ENCODE measurements at places on chromosomes 12 and 14.

GRCh38 chr14:87908550-87908949 is 84.4 kb downstream of the GALC start:
- DNase-seq = no peak

DNA sequence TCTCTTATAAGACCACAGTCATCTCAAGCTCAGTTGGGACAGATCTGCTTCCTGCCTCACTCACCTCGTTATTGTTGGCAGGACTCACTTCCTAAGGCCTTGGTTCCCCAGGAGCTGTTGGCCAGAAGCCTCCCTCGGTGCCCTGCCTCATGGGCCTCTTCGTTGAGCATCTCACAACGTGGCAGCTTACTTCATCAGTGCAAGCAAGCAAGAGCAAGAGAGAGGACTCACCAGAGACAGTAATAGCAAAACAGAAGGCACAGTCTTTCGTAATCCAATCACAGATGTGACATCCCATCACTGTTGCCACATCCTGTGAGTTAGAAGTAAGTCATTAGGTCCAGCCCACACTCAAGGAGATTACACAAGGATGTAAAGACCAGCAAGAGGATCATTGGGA is 5.1 kb upstream of the NUMB start:
- DNase-seq = no peak

- no peak for DNase-seq
Observed at GRCh38 chr14:54446161-54446693, 5.1 kb upstream of the CNIH1 start.

GRCh38 chr12:116331876-116332275 is 54.4 kb upstream of the MED13L start:
- DNase-seq = no peak

GRCh38 chr12:26809611-26810285 is 23.2 kb downstream of the ITPR2 start:
- DNase-seq = no peak

- no peak for DNase-seq
Observed at GRCh38 chr14:50835280-50835679, 4.3 kb upstream of the NIN start.

Data from stimulated activated CD4-positive, alpha-beta T cell treated with anti-CD3 and anti-CD28 coated beads, Interleukin-4, amount 100 ng/mL, for 4 hours (primary cell).